ENCODE measurements at places on chromosomes 6 and 20.

DNA sequence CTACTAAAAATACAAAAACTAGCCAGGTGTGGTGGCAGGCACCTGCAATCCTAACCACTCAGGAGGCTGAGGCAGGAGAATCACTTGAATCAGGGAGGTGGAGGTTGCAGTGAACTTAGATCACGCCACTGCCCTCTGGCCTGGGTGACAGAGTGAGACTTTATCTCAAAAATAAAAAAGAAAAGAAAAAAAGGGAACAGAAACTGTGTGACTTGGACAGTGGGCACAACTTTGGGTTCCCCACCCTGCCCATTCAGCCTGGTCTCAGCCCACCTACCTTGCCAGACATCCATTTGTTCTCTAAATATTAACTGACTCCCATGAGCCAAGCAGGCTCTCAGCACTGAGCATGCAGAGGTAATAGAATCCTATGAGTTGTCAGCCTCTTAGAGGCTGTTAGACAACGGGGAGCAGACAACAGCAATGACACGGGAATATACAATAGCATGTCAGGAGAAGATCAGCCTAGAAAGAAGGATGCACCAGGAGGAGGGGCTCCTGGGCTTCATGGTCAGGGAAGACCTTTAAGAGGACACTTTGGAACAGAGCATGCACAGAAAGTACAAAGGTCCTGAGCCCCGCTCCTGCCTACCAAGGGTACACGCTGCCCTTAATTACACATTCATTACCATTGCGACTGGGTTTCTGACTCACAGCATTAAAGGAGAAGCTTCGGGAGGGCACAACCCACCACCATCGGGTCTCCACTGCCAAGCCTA, 20.0 kb downstream of the FAM209B start:
- DNase-seq = no peak

- no peak for DNase-seq
Measured at GRCh38 chr20:34222208-34222607, 19.0 kb upstream of the ASIP start.

GRCh38 chr6:132830334-132830751, 16.0 kb downstream of the RPS12 start:
- no peak for DNase-seq

- DNase-seq = no peak
Measured at GRCh38 chr6:27242589-27243265, 4.8 kb upstream of the PRSS16 start.

DNA sequence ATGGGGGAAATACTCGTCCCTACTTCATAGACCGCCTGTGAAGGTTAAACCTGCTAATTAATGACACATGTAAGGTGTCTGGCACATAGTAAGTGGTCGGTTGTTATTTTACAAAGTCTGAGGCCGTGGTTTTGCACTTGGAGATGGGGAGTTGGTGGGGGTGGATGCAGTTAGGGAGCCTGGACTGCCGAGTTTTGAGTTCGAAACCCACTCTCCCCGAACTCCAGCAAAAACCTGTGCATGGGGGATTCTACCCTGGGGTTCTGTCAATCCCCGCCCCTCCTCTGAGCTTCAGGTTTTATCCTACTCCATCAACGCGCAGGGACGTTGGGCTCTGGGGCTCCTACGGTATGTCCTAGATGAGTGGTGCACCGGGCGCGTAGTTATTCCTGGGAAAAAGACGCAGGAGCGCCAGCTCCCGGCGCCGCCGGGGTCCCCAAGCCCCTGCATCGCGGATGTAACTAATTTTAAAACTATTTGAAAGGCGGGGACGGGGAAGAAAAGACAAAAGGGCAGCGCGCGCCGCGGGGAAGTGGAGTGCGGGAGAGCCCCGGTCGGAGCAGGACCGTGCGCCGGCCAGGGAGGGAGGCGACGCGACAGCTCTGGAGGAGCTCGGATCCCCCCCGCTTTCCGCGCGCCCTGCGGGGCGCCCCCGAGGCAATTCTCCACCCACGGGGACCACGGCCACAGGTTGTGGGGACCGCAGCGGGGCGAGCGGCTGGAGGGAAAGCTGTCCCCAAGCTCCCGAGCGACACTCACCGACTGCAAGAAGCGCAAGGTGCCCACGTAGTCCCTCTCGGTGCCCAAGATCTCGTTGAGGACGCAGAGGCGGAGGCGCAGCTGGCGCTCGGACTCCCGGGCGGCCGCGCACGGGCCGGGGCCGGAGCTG, 672 bp downstream of the PREX1 start:
- DNase-seq = no peak

DNA sequence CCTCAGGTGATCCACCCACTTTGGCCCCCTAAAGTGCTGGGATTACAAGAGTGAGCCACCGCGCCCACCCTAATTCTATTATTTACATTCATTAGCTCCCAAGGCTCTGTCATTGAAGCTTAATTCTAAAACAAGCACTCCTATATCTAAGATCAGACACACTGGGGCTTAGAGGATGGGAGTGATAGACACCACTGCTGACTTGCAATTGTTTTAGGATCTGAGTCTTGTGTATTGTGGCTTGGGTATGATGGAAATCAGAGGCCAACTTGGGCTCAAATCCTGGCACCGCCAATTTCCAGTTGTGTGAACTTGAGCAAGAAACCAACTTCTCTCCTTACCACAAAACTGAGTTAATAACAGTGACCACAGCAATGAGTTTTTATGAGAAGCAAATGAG, 34.7 kb downstream of the MTRES1 start:
- DNase-seq = no peak

DNA sequence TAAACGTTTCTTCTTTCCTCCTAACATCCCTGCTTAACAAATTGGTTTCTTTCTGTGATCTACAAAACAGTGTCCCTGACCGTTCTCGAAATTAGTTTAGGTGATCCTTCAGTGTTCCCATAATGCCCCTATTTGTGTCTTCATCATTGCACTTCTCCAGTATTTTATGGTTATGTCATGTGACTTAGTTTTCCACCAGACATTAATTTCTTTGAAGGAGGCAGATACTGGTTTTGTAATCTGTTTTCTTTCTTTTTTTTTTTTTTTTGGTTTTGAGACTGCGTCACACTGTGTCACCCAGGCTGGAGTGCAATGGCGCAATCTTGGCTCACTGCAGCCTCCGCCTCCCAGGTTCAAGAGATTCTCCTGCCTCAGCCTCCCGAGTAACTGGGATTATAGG, 49.2 kb downstream of the FAM217A start:
- no peak for DNase-seq
